ENCODE measurements at places on chromosomes 1 and 21.
A peak's percentile ranks its signal among the peaks of the same experiment; 100 is the strongest.

GRCh38 chr1:45328680-45329079, 2.0 kb downstream of the HPDL start:
- no peak for DNase-seq

DNA sequence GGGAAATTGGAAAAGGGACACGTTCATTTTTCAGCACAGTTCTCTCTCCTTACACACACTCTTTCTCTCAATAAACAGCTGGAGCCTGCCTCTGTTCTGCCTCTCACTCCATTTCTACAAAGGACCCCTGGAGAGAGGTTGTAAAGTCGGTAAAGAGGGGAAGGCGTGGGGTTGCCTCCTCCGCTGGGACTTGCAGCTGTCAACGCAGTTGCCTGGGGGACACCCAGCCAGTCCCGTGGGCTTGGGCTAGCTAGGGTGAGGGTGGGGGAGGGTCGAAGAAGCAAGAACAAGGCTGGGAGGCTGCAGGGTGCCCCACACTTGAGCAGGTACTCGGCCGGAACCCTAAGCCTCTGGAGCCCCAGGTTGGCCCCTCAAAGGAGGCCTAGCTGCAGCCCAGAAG, 27.6 kb downstream of the C1orf216 start:
- peak; percentile 95 for DNase-seq

DNA sequence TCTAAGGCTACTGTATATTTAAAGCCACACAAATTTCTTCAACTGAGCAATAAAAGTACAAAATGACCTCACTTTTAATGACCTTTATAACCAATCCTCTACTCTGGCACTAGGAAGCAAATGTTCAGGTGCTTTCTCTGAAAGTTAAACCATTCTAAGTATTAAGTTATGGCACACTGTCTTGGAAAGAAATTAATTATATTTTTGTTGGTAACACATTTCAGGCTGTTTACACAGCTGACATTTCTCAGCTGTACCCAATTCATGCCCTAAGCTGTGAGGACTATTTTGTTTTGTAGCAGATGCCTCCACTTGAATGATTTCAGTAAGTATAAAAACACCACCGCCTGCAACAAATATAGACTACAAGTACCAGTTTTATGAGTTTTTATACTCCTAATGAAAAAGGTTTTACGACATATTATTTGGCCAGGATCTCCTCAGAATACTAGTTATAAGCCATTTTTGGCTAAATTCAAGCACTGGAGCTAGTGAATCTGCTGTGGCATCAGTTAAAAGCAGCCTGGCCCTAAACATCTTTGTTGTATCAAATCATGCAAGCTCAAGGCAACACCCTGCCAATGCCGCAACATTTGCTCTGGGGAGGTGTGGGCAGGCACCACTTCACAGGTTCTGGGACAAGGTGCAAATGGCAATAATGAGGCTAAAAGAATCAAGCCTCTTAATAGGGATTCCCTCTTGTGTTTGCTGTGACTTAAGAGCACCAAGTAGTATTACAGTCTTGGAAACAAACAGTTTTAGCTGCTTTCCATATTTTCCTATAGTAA, 228.4 kb upstream of the DMRTA2 start:
- DNase-seq: peak; percentile 76

GRCh38 chr1:51093581-51093980, 8.4 kb upstream of the C1orf185 start:
- DNase-seq: no peak

GRCh38 chr1:167202049-167202448, 18.6 kb upstream of the POU2F1 start:
- DNase-seq: no peak

GRCh38 chr1:53125623-53126360, 16.6 kb downstream of the SLC1A7 start:
- DNase-seq: no peak

DNA sequence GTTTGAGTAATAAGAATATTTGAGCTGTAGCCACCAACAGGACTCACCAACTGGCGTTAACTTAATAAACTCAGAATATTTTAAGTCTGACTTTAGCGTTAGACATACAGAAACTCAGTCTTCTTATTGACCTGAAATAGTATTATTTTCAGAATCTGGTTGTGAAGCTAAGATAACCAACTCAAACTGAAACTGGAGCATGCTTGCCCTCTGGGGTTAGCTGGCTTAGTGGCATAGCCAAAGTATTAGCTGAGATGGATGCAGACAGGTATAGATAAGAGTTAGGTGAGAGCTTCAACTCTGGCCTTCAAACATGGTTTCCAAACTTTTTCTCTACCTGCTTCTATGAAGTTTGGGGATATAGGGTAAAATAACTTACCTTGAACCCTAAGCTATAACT, 40.5 kb downstream of the AMY1C start:
- DNase-seq: no peak

DNA sequence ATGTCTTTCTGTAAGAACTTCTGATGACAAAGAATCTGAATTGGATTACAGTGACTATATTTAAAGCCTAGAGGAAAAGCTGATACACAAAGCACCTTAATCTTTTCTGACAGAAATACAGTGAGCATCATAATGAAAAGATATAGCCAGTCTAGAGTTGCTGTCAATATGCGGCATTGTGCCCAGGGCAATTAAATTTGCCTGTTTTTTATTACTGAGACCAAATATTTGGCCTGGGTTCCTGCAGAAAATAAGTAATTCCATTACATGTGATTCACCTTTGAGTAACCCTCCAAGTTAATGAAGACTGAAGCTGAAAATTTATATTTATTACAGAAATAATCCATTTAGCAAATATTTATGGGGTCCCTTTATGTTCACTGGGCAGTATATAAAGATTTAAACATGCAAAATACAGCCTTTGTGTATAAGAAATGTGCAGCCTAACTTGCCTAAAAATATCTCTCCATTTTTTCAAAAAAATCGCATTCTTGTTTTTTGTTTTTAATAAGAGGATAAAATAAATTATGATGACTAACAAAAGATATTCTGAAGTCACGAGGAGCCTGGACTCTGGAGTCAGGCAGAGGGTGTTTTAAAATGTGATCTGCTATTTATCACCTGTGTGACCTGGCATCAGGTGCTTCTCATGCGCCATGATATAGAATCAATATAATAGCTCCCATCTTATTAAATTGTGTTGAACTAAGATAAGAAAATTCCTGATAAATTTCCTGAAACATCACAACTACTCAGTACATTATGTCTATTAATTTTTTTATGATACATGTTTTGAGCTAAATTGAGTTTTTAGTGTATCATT, 83.6 kb downstream of the SGIP1 start:
- no peak for DNase-seq

DNA sequence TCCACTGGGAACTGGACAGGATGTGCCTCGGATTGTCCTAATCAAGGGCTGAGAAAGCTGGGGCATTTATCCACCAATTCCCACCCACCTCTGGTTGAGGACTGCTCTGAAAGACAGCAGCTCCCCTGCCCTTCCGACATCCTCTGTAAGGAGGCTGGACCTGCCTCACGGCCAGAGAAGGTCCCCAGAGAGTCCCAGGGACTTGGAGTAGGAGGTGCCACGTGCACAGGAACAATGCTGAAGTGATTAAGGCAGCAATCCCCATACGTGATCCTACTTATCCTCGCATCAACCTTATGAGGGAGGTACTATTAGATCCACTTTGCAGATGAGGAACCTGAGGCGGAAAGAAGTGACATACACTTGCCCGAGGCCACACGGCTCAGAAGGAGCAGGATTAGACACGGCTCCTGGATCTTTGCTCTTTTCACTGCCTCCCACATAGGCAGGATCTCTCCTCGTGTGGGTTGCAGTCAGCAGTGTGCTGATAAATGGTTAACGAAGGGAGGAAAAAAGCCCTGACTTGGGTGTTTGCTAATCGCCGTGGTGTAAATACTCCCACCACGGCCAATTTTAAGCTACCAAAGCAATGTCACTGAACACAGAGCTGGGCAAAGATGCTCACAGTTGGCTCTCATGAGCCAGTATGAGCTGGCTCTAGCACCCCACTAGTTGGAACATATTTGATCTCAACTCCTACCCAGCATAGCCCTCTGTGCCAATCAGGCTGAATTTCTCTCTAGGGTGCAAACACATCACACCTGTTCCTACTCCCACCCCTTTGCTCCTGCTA, 18.6 kb upstream of the LDLRAP1 start:
- DNase-seq: no peak

DNA sequence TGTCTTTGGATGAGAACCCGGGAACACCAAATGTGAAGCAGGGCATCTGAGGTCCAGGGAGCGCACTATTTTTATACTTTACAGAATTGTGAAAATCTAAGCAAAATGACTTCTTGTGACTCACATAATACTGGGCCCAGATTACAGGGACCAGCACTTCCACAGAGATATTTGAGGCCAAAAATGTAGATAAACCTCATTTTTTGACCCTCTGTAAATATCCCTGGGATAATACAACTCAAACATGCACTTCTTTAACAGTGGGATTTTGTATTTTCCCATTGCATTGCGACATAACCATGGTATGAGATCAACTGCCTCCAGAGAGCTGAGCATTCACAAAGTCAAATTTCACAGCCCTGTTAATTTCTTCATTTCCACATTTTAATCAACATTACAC, 289.4 kb upstream of the ADGRL4 start:
- DNase-seq: no peak

GRCh38 chr1:38508232-38508631, 351.3 kb downstream of the RRAGC start:
- DNase-seq: peak; percentile 41

DNA sequence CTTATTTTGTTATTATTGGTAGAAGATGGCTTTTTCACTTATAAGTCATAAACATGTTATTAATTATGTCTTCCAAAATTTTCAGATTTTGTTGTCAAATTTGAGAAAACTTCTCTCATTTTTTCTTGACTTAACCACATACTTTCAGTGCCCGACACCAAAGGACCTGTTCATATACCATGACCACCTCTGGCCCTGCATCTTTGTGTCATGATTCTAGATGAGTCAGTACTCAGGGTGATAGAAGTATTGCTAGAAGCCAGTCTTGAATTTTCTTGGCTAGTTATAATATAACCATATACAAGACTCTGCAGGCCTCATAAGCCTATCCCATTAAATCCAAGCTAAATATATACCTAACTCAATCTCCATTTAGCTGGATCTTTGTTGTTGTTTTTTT, 35.4 kb upstream of the DPH5 start:
- DNase-seq: no peak

GRCh38 chr21:37557261-37557950, 190.8 kb downstream of the DYRK1A start:
- no peak for DNase-seq

- peak; percentile 96 for DNase-seq
Measured at GRCh38 chr1:54199765-54200518, at the start of the genes CYB5RL and MRPL37. Gene CYB5RL (minus strand): TSS chr1:54200030. CDS start chr1:54195616, 4,414 bp downstream. Gene MRPL37 (plus strand): TSS chr1:54200167. CDS start chr1:54200244, 77 bp downstream.

DNA sequence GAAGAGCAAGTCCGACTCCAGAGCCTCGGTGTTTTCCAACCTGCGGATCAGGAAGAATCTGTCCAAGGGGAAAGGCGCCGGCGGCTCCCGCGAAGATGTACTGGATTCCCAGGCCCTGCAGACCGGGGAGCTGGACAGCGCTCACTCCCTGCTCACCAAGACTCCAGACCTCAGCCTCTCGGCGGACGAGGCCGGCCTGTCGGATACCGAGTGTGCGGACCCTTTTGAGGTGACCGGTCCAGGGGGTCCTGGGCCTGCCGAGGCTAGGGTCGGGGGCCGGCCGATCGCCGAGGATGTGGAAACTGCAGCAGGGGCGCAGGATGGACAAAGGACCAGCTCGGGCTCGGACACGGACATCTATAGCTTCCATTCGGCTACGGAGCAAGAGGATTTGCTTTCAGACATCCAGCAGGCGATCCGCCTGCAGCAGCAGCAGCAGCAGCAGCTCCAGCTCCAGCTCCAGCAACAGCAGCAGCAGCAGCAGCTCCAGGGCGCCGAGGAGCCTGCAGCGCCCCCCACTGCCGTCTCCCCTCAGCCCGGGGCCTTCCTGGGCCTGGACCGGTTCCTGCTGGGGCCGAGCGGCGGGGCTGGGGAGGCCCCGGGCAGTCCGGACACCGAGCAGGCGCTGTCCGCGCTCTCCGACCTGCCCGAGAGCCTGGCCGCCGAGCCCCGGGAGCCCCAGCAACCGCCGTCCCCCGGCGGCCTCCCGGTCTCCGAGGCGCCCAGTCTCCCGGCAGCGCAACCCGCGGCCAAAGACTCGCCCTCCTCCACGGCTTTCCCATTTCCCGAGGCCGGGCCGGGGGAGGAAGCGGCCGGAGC, 827 bp downstream of the FMN2 start:
- DNase-seq: peak; percentile 78

GRCh38 chr1:41902159-41902577, 16.6 kb downstream of the HIVEP3 start:
- DNase-seq: no peak

GRCh38 chr1:4851385-4852065, 197.1 kb downstream of the AJAP1 start:
- DNase-seq: no peak

GRCh38 chr1:204350857-204351573, 8.7 kb downstream of the PLEKHA6 start:
- DNase-seq: peak; percentile 92

DNA sequence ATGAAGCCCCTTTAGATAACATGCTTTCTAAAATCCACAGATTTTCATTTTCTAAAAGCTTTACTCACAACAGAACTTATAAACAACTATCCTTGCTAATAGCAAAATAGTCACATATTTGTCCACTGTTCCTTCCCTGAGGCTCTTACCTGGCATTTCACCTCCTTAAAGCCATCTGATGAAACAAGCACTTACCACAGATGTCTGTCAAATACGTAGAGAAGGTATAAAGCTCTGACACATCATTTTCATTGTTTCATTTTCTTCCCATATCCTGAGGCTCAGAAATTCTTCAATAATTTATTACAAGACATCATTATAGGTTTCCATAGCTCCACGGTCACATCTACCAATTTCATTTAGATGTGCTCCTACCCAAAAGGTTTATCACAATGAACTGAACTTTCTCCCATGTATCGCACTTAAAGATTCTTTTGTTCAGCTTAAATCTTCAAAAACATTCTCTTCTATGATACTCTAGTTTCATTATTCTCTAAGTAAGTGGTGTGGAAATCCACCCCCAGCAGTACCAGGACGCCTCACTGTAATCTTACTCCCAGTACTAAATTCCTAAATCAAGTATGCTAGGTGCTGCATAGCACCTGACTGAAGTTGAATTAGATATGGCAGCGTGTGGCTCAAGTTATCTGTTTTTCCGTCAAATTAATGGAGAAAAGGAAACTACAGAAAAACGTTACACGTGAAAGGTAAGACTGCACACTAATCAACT, 569.6 kb downstream of the SMYD3 start:
- no peak for DNase-seq

DNA sequence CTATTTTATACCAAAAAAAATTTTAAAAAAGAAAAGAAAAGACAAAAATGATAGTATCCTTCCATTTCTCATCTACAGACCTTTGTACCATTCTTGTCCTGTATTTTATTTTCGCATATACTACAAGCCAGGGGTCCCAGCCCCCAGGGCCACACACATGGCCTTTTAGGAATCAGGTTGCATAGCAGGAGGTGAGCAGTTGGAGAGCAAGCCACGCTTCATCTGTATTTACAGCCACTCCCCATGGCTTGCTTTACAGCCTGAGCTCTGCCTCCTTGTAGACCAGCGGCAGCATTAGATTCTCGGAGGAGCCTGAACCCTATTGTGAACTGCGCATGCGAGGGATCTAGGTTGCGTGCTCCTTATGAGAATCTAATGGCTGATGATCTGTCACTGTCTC, 39.8 kb downstream of the RASSF5 start:
- DNase-seq: peak; percentile 19

GRCh38 chr1:33147997-33148314, 33.9 kb downstream of the TRIM62 start:
- peak; percentile 8 for DNase-seq
